ENCODE measurements at places on chromosomes 12 and 14.

DNA sequence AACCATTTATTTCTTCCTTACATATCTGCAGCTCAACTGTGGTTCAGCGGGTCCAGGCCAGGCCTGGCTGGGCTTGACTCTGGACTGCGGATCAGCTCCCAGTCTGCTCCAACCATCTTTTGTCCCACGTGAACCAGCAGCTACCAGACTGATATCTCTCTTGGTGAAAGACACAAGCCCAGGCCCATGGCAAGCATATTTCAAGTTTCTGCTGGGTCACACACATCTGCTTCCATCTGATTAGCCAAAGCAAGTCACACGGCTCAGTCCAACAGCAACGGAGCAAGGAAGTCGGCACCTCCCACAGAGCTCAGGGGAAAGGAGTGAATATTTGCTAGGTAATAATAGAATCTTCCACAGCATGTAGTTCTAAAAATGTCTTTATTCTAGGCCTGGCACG lies 24.7 kb upstream of the MARK3 start:
- no peak for DNase-seq

DNA sequence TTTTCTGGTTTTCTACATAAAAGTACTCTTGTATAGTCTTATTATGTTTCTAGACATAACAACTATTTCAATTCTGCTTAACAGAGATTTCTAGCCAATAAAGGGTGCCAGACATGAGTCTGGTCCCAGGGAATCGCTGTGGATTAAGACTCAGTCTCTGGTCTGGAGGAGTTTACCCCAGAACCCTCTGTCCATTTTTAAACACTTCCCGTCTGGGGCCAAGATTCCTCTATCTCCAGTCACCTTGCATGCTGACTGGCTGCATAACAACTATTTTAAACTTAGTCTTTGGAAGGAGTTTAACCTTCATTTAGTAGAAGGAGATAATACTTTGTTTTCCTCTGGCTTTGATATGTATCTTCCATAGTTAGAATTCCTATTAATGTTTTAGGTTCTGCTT lies 163.1 kb upstream of the IFNG-AS1 start:
- DNase-seq, result no peak

DNA sequence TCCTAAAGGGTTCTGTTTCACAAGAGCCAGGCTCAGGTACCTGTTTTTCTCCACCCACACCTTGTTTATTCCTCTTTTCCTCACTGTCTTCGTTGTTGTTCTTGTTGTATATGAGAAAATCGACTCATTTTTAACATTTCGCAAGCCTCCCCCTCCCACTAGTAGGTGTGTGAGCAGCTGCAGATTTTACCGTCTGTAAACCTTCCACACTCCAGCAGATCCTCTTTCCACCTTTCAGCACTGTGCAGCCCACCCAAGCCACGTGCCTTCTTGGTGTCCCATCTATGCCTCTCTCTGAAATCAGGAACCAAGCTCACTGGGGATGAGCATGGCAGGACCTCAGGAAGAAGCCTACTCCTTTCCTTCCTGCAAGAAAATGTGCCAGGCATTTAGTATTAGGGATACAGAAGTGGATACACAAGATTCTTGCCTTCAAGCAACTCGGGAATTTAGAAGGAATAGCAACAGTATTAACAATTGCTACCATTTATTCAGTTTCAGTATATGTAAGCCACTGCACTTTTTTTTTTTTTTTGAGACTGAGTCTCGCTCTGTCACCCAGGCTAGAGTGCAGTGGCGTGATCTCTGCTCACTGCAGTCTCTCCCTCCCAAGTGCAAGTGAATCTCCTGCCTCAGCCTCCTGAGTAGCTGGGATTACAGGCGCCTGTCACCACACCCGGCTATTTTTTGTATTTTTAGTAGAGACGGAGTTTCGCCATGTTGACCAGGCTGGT lies 113.6 kb downstream of the CHST11 start:
- no peak for DNase-seq

DNA sequence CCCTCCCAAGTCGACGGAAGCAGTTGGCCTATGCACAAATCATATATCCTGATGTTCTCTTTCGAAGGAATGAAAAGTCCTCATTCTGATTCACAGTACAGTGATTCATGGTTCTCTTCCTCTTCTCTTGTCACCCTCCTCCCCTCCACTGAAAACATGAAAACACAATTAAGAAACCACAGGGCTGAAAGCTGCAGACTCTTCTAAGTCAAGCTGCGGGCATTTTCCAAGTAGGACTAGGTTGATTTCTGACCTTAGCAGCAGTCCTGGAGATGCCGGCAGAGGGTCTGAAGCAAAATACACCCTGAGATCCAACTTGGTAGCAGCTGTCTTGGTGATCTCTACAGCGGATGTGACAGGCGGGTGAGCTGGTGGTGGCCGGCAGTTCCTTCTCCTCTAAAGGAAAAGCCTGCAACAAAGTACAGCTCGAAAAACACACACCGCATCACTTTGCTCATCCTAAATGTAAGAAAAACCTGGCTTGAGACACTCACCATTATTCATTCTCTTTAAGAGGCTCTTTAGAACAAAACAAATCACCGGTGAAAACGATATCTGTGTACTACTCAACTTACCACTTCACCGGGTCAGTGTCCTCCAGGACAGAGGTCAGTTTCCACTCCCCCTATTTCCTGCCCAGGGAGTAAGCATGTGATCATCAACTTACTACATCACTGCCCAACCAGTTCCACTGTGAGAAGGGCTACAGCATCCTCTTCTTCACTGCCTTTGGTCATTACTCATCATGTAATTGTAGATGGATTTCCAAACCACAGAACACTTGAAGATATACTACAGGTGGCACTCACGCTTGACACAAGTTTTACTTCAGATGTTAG lies 6.0 kb downstream of the TMCC3 start:
- no peak for DNase-seq

DNA sequence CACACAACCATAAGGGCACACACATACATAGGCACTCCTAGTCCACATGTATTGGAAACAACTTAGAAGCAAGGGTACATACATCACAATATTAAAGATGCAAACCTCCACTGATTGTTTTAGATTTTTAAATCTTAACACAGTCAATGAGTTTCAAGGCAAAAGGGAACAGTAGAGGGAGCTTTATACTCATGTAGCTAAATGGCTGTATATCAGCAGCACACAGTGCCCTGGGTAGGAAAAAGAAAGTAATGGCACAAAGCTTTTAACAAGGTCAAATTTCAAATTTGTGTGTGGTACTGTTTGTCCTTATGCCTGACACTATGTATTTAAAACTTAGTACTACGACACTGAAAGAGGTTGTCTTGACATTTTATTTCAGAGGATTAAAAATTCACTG lies 262.0 kb downstream of the MED13L start:
- no peak for DNase-seq

- no peak for DNase-seq
Measured at GRCh38 chr12:49990273-49990672, 17.5 kb downstream of the AQP6 start.

DNA sequence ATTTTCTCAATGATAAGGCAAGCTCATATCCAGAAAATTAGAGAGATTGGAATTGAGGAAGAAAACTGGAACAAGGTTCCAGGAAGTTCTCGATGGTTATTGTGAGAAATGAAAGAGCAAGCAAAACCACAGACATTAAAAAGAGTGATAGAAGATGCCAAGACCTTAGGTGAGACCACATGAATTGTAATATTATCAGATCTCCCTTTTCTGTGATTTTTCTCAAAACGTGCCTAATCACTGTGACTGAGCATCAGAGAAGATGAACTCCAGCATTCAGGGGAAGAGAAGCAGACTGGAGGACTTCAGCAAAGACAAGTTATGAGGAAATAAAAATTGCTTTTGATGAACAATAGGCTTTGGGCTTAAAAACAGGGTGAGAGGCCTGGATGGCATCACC lies 278.8 kb downstream of the SOX5 start:
- DNase-seq, result no peak

DNA sequence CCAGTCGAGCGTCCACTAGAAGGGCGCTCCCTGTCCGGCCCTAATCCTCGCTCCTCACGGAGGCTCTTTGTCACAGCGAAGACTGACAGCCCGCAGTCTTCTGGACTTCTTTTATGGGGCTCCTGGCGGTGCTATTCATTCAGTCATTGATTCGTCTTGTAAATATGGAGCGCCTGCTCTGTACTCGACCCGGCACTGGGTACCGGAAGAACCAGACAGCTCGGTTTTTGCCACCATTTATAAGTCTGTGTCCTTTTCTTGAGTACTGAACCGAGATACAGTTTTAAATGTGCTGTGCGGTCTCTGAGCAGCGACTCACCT lies 570 bp downstream of the DMAC2L start:
- peak; percentile 21 for DNase-seq

GRCh38 chr12:70415987-70416386 lies 49.9 kb downstream of the KCNMB4 start:
- DNase-seq, result no peak

Data from GM12864 (cell line).